Stomach (tissue), 19 donors: ENCODE measurements at places on chromosomes 11 and 22. TPM values are rescaled to one million over a fixed set of nuclear protein-coding genes. Genes with fewer than 3 reads are reported as not detected.
A peak's percentile ranks its signal among the peaks of the same experiment; 100 is the strongest.

Gene KCNC1
- not detected for polyA plus RNA-seq

DNA sequence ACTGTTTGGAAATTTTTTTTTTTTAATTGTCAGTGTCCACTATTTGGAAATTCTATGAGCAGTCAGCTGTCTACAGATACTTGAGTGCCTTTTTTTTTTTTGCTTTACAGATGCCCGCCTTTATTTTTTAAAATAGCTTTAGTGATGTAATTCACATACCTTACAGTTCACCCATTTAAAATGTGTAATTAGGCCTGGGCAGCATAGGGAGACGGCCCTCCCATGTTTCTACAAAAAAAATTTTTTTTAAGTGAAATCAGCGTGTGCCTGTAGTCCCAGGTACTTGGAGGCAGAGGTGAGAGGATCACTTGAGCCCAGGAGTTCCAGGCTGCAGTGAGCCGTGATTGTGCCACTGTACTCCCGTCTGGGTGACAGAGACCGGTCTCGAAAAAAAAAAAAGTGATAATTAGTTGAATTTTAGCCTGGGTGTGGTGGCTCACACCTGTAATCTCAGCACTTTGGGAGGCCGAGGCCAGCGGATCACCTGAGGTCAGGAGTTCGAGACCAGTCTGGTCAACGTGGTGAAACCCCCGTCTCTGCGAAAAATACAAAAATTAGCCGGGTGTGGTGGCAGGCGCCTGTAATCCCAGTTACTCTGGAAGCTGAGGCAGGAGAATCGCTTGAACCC lies 1.5 kb downstream of the ZNF143 start:
- H3K36me3 ChIP-seq, result no peaks in the 10 kb centered on the region
- H3K4me3 ChIP-seq, result peak overlapping the region; percentile 58
- peak overlapping the region; percentile 100 for H3K27ac ChIP-seq
- H3K4me1 ChIP-seq, result peaks cover 17% of the 10 kb centered on the region

Gene IL10RA
- polyA plus RNA-seq, result 4.2 TPM

DNA sequence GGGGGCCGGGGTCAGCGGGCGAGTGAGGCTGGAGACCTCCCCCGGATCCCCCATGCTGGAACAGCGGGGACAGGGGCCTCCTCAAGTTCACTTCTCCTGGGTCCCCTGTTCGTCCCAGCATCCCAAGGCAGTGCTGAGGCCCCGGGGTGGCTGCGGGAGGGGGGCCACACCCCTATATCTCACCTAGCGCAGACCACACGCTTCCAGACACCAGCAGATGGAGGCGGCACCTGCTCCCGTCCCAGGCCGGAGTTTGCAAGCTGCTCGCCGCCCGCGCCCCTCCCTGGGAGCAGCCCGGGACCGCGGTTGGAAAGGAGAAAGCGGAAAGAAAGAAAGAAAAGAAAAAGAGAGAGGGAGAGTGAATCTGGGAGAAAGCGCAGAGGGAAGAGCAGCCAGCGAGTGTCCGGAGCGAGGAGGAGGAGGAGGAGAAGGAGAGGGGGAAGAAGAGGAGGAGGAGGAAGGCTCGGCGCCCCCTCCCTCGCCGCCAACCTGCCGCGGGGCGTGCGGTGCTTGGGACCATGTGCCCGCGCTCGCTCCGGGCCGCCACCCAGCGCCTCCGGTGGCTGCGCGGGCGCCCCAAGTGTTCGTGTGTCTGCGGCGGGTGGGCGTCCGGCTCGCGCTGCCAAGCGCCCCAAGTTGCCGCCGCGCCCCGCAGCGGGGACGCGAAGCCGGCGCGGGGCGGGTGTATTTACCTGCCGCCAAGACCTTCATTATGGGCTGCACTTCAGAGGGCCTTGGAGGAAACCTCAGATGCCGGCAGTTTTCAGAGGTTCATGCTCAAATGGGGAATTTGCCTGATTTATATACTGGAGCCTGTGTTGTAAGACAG lies at the start of gene LIF:
Gene LIF (minus strand): TSS at position 775 of the 829 bp plus-strand sequence. CDS start 64 bp downstream, at position 711.
- H3K4me1 ChIP-seq, result peaks cover 59% of the 10 kb centered on the region

- H3K27me3 ChIP-seq, result peaks cover 46% of the 10 kb centered on the region
- no peak for DNase-seq
- H3K4me1 ChIP-seq, result peaks cover 29% of the 10 kb centered on the region
- H3K4me3 ChIP-seq, result peak within 1 kb of the TSS; percentile 53
- no peaks in the 10 kb centered on the region for H3K36me3 ChIP-seq
These were observed at the start of gene PGR for GRCh38 chr11:101129203-101129943. Gene PGR (minus strand): TSS chr11:101129813. CDS start chr11:101129070, 743 bp downstream.

DNA sequence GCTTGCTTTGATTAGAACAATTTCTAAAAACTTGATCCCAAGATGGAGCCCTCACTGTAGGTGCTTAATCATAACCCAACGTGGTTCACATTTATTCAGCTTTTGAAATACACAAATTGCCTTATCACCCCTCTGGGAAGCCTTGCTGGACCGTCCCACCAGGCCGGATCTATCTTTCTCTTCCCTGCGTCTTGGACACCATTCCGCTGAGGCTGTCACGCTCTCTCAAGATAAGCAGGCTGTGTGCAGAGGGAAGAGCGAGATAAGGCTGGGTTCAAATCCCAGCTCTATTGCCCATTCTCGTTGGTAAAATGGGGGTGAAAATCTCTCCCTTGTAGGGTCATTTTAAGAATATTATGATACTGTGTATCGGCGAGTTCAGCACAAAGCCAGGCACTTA lies 20.5 kb upstream of the TP53I11 start:
- H3K27ac ChIP-seq, result no peak overlapping the region
- H3K27me3 ChIP-seq, result no peaks in the 10 kb centered on the region
- H3K36me3 ChIP-seq, result no peaks in the 10 kb centered on the region

Gene RHOD
- 46.8 TPM for polyA plus RNA-seq

Gene GLYAT
- polyA plus RNA-seq, result not detected
